ENCODE measurements at places on chromosomes 4 and X. TPM values are rescaled to one million over a fixed set of nuclear protein-coding genes. Genes with fewer than 3 reads are reported as not detected.

GRCh38 chr4:10129196-10130177, 12.9 kb upstream of the WDR1 start:
- no peak for DNase-seq

The AR gene
- total RNA-seq = 0.04 TPM

The MSANTD1 gene
- 0.07 TPM for total RNA-seq

GRCh38 chr4:83604321-83604720, 68.4 kb downstream of the GPAT3 start:
- DNase-seq = no peak

The CPZ gene
- total RNA-seq = not detected

- DNase-seq = no peak
Observed at GRCh38 chr4:27066591-27066990, 205.9 kb downstream of the STIM2 start.

DNA sequence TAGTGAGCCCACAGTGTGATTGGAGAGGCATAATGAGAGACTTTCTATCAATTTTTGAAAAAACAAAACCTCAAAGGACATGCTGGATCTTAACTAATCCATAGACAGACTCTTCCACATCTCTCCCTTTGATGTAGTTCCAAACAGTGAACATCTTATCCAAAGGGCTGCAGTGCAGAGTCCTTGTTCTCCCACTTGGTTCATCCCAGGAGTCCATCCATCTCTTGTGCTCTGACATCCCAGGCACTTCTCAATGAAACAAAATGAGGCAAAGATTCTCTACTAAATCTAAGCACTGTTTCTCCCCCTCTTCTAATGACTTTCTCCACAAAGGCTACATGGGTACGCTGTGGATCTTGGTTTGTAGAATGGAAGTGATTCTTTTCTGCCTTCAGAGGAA, 8.3 kb downstream of the SHROOM3 start:
- no peak for DNase-seq

DNA sequence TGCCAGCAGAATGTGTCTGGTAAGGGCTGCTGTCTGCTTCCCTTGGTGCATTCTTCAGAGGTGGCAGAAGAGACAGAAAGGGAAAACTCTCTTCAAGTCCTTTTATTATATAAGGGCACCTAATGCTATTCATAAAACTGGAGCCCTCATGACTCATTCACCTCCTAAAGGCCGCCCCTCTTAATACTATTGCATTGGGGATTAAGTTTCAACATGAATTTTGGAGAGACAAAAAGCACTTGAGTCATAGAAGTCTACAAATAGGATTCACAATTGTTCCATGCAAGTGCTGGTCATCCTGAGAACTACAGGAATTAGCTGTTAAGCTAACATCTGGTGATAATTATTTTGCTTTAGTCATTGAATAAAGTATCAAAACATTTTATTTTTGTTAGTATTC, 349.5 kb downstream of the HS3ST1 start:
- peak; percentile 17 for DNase-seq

DNA sequence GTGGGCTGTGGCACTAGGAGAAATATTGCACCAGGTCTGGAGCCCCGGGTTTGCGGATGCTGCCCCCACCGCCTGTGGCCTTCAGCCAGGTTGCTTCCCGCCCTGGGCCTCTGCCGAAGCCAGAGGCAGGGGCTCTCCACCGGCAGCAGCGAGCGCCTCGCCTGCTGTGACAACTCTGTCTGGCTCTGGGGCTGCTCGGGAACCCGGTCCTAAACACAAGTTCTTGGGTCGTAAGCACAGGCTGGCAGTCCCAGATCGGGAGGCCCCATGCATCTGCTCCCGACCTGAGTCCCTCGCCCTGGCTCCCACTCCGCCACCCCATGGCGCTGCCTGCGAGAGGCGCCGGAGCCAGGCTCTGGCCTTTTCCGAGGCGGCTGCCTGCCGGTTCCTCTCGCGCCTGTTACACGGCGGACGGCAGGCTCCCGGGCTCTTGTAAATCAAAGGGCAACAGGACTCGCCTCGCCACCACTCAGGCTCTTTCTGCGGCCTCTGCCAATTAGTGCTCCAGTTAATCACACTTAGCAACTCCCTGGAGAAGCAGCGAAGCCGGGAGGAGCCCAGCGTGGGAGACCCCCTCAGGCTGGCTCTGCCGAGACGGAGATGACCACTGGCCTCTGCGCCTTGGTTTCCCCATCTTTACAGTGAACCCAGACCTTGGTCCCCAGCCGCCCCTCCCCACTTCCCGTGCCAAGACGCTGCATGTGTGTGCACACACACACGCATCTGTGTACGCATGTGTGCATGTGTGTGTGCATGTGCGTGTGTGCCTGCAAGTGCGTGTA, 109.2 kb downstream of the DCTD start:
- no peak for DNase-seq

GRCh38 chr4:184433258-184433892, 41.0 kb downstream of the IRF2 start:
- no peak for DNase-seq

The MAGEC1 gene
- not detected for total RNA-seq

The TMPRSS11D gene
- total RNA-seq = 0.99 TPM

DNA sequence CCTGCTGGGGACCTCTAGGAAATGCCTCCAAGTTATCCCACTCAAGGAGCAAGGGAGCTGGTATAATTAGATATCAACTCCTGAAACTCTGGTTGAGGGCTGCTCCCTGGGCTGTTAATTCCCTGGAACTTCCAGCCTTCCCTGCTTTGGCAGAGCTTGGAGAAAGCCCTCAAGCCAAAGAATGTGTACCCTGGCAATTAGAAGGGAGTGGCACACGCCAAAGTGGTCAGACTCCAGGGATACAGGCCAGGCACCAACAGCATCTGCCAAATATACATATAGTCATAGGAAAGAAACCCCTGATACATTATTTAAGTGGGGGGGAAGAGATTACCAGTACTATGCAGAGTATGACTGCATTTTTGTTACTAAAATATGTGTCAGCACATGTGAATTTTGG, 616.8 kb downstream of the BCOR start:
- DNase-seq = no peak

DNA sequence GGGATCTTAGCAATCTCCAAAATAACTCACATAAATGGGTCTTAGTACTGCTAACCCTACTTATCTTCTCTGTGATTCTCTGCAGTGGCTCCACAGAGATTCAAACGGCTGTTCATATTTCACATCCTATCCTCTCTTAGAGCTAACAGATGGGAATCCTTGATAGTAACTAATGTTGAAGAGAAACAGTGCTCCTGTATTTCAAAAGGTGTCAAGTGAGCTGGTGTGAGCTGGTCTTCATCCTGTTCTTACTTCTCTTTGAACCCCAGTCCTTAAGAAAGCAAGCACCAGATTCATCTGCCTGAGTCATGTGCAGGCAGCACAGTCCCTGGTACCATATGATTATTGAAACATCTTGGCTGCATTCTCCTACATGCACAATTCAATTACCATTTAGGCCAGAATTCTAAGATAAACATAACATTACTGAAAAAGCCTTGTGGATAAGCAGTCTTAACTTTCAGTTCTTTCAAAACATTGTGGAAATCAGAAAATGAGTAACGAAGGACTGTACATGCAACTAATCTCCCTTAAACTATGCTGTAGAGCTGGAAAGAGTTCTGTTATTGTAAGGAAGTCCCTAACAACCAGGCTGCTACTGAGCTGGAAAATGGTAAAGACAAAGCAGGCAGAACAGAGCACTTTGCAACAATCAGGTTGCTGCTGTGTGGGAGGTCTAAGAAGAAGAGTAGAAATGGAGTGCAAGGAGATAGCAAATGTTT, 153.1 kb downstream of the NPNT start:
- DNase-seq = no peak
